Activated CD4-positive, alpha-beta T cell treated with anti-CD3 and anti-CD28 coated beads, Interleukin-2, amount 50 U/mL, for 16 hours (primary cell): ENCODE measurements at places on chromosomes 12 and 14.

GRCh38 chr12:132866251-132866828, 21.1 kb downstream of the CHFR start:
- no peak for DNase-seq

GRCh38 chr12:1583421-1584078, 10.8 kb downstream of the FBXL14 start:
- peak; percentile 80 for DNase-seq

DNA sequence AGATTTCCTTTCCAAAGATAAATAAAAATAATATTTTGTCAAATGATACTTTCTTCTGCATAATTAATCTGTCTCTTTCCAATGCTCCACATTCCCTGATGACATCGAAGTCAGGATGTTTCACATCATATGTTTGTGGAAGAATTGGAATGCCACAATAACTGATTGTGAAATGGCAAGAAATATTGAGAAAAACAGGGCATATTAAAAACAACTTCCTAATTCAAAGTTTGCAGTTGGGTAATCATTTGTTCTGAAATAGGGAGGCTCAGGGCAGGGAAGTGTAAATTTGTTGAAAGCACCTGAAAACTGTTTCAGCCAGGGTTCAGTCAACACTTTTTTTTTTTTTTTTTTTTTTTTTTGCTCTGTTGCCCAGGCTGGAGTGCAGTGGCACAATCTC, 50.7 kb downstream of the BCAT1 start:
- no peak for DNase-seq

DNA sequence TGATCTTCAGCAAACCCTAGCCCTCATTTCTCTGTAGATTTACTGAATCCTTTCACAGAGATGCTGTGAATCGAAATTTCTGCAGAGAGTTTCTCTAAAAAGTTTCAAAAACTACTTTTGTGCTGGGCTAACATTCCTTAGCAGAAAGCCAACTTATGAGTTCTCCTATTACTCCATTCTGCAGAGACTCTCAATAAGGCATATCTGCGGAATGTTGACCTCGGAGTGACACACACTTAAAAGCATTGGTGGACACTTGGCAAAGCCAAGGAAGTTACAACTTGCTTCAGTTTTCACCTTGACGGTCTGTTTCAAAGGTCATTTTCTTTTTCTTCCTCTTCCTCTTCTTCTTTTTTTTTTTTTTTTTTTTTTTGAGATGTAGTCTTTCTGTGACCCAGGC, 75.8 kb downstream of the WIF1 start:
- DNase-seq = no peak

DNA sequence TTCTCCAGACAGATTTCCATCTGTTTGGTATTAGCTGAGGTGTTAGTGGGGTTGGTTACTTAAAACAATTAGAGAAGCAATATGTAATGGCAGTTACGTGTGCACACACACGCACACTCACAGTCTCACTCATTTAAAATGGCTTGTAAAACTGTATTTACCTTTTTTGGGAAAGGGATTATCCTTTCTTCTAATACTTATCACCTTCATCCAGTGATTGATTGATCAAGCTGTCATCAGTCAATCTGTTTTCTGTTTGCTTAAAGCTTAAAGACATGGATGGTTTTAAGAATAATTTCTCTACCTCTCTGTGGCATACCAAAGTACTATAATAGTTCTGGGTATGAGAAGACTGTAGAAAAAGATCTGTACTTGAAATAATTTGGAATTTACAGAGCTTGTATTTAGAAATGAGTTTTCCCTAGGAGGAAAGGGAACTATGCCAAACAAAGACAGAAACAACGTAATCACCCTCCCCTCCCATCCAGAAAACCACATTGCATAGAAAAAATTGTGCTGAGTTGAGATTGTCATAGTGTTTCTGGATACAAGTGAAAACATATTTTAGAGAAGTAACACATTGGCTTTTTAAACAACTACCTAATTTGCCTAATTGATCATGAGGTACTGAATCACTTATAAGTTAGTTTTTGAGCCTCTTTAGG, 455.8 kb downstream of the PCNX1 start:
- no peak for DNase-seq

DNA sequence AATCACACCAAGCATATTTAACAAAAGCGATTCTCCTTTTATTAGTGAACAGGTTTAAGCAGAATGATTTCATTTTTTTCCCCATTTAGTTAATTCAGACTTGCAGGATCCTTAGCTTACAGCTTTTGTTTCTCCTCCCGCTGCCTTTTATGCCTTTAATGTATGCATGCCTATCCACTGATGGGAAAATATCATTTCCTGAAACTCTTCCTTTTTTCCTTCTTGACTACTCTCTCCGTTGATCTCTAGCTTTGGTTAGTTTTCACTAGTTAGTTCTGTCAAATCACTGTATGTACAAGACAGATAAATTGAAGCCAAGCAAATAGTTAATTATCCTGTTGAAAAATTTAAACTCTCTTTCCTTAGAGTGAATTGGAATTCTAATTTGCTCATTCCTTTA, 26.3 kb downstream of the NKX2-1 start:
- DNase-seq = no peak

GRCh38 chr12:47085815-47086252, 6.1 kb upstream of the AMIGO2 start:
- peak; percentile 77 for DNase-seq

GRCh38 chr12:107992870-107993451, 136.1 kb upstream of the WSCD2 start:
- peak; percentile 10 for DNase-seq

DNA sequence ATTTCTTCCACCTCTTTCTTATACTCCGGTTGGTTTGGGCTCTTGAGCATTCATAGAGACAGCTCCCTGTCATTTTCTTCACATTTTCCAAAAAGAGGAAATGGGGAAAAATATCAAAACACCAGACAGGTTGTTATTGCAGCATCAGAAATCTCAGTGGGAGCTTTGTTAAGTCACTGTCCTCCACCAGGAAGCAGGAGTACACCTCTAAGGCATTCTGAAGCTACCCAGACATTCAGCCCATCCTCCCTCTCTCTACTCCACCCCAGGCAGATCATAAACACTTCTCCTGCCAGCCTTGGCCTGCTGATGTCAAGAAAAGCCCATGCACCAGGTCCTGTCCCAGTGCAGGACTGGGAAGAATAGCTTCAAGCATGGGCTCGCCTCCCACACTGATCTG, 1198.3 kb downstream of the VRK1 start:
- DNase-seq = no peak

DNA sequence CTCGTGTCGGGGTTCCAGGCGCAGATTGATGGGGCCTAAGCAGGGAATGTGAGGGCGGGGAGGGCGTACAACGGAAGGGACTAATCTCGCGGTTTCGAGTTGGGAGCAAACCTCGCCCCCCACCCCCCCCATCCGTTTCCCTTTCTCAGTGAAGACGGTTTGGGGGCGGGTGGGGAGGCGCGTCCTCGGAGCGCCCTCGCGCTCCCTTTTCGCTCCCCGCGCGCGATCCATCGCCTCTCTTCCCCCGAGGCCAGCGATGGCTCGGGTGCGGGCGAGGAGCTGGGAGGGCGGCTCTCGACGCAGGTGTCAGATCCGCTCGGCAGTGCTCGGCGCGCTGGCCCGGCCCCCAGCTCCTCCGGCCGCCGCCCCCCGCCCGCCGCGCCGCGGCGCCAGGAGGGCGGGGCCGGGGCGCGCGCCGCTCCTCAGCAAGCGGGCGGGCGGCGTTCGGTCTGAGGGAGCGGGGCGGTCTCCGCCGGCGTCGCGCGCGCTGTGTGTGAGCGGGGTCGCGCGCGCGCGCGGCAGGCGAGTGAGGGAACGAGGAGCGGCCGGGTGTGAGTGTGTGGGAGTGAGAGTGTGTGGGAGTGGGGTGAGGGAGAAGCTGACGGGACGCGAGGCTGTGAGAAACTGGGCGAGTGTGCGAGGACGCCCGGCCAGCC, at the start of gene RIMKLB:
TSS of gene RIMKLB (plus strand) at position 516 of the 656 bp plus-strand sequence. CDS start 15,876 bp downstream, outside the sequence.
- peak; percentile 43 for DNase-seq

DNA sequence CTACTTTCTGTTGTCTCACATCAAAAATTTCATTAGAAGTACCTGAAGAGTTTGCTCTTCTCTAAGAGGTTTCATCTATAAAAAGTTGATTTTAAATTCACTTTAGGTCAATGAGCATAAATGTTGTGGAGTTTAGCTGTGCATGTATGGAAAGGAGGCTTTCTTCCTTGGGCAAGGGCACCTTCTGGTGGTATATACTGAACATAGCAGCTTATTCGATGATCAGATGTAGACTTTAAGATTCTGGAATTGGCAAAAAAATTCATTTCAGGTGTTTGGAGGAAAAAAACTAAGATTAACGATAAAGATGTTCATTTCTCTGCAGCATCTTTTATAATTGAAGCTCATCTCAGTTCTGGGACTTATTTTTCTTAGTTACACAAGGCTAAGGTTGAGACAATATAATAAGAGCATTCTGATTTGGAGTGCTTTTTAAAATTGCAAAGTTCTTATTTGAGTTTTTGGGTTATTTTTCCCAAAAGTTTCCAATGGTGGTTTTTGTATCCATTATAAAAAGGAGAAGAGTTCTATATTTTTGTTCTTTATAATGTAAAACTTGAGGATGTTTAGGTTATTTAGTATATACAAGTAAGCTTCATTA, 46.8 kb downstream of the TMEM117 start:
- peak; percentile 54 for DNase-seq

- DNase-seq = no peak
Measured at GRCh38 chr14:38546932-38547551, 291.1 kb upstream of the CLEC14A start.

DNA sequence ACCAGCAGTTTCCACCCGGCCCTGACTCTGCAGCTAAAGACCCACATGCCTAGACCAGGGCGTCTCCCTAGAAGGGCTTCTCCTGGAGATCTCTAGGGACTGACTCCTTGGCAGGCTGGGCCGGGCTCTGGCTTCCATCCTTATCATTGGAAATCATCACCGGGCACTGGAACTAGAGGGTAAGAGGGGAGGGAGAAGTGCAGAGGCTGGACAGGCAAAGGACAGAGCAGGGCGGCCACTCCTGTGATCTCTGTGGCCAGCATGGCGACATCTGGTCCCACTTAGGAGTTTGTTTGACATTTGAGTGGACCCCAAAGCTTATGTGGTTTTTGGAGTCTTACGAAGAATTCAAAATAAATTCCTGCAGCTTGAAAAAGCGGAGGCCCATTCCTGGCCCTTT, 7.1 kb downstream of the LTBP2 start:
- DNase-seq = no peak

GRCh38 chr12:98453070-98453469, 62.3 kb upstream of the TMPO start:
- DNase-seq = peak; percentile 42

- peak; percentile 46 for DNase-seq
Measured at GRCh38 chr12:8078398-8078797, 3.7 kb upstream of the NECAP1 start.

GRCh38 chr12:56877195-56878009, 56.8 kb downstream of the SDR9C7 start:
- DNase-seq = no peak

DNA sequence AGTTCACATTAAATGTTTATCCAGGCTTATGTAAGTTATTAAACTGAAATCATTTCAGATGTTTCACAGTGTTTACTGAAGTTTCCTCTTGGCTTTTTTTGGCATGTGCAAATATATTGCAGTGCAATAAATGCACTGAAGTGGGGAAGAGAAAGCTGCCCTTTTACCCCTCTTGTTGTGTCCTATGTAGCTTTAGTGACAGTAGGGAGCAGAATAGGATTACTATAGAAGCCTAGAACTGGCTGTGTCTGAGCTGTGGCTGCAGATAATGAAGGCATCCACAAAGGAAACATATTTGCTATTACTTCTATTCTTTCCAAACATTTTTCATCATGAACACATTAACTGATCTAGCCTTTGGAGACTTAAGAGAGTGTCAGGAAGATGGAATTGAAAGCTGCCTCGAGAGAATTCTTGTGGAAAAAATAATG, 24.1 kb upstream of the CNTN1 start:
- DNase-seq = no peak

DNA sequence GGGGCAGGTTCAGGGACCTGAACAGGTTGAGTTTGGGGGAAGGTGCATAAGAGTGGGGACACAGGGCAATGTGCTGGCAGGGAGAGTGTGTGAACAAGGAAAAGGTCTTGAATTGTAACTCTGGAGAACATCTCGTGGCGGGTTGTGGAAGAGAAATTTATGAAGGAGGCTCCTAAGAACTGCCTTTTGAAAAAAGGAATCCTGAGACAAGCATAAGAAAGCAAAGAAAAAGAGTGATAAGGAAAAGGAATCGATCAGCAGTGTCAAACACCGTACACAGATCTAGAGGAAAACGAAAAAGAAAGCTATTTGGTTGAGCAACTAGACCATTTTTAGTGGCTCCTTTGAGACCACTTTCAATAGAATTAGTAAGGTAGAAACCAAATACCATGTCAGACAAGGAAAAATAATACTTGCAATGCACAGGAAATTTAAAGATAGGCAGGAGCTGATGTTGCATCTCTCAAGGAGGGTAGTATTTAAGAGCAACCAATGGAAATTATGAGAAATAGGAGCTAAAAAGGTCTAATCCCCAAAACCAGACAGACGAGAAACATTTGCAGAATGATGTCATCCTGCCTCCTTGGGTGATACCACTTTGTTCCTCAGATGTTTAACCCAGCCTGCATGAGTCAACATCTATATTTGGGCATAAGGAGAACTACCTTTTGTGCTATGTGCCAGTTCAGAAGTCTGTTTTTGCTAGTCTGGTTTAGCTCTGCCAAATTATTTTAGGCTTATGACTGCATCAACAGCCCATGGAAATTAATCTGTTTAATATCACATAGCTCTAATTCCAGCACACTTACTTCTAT, 64.5 kb upstream of the STK38L start:
- peak; percentile 87 for DNase-seq

DNA sequence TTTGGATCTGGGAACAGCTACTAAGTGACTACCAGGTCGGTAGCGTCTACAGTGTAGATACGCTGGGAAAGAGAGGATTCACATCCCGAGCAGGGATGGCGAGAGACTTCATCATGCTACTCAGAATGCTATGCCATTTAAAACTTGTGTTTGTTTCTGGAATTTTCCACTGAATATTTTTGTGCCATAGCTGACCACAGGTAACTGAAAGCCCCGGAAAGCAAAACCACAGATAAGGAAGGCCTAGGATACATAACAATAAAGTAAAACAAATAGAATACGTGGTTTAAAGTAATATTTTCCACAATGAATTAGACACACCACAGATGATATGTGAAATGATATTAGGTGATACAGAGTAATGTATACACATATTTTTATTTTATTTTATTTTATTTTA, 7.9 kb upstream of the HCAR1 start:
- no peak for DNase-seq

- no peak for DNase-seq
Measured at GRCh38 chr14:90560991-90561390, 164.2 kb downstream of the CALM1 start.
